ENCODE measurements at places on chromosomes 3 and 15. TPM values are rescaled to one million over a fixed set of nuclear protein-coding genes. Genes with fewer than 3 reads are reported as not detected.

Gene CCR4
- total RNA-seq = not detected

Gene AADAC
- not detected for total RNA-seq

- peak; percentile 53 for DNase-seq
These were observed 103.1 kb upstream of the TLE3 start for GRCh38 chr15:70200511-70201424.

GRCh38 chr15:78272316-78272715, 8.0 kb downstream of the DNAJA4 start:
- DNase-seq = no peak

DNA sequence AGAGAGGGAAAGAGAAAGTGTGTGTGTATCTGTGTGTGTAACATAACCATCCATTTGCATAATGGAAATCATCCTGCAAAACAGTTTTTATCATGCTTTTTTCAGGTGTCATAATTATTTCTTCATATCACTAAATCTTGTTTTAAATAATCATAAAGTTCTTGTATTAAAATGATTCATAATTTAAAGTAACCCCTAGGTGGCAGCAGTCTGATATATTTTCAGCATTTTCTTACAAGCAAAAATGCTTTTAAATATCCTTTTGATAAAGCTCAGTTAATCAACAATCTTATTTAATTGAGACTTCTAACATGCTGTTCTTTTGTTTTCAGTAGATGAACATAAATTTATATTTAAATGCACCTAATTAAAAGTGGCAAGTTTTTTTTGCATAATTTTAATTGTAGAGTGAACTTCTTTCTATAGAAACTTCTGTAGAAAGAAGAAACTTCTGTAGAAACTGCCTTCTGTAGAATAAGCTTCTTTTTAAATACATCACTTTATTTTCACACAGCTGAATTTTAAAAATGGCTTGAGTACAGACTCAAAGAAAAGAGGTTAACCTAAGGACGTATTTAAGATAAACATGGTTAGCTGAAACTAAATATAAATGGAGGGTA, 72.5 kb downstream of the OPA1 start:
- peak; percentile 55 for DNase-seq

Data from bronchial epithelial cell (primary cell).